Activated CD8-positive, alpha-beta memory T cell treated with anti-CD3 and anti-CD28 coated beads for 24 hours (primary cell): ENCODE measurements at places on chromosomes 7 and 10.

DNA sequence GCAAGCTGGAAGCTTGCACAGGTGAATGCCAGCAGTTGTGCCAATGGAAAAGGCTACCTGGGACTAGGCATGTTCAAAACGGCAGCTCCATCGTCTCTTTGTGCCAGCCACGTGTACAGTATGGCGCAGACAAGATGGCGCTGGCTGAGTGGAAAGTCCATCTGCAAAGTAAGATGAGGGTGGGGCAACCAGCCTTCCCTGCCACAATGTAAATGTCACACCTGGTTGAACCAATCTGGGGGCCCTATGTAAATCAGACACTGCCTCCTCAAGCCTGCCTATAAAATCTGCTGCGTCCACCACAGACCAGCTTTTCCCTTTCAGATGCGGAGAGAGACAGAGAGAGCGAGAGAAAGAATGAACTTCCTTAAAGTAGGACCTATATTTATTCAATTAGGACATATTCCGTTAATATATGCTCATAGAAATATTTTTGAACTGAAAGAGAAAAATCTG is 18.5 kb upstream of the C7orf33 start:
- no peak for DNase-seq

DNA sequence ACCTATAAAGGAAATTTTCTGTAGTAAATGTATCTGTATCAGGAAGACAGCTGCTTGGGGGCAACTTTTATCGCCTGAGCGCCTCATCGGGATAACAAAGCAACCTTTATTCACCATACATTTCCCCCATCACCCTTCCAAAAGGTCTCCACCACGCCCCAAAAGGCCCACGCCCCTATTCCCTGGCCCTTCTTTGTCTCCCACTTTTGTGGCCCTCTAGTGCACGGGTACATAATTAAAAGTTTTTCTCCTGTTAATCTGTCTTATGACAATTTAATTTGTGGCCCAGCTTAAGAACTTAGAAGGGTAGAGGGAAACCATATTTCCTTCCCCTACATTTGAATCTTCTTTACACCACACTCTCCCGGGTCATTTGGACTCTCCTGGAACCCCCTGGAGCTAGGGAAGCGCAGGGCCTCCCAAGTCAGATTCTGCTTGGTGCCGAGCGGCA is 625 bp downstream of the RP9 start:
- DNase-seq, result no peak

DNA sequence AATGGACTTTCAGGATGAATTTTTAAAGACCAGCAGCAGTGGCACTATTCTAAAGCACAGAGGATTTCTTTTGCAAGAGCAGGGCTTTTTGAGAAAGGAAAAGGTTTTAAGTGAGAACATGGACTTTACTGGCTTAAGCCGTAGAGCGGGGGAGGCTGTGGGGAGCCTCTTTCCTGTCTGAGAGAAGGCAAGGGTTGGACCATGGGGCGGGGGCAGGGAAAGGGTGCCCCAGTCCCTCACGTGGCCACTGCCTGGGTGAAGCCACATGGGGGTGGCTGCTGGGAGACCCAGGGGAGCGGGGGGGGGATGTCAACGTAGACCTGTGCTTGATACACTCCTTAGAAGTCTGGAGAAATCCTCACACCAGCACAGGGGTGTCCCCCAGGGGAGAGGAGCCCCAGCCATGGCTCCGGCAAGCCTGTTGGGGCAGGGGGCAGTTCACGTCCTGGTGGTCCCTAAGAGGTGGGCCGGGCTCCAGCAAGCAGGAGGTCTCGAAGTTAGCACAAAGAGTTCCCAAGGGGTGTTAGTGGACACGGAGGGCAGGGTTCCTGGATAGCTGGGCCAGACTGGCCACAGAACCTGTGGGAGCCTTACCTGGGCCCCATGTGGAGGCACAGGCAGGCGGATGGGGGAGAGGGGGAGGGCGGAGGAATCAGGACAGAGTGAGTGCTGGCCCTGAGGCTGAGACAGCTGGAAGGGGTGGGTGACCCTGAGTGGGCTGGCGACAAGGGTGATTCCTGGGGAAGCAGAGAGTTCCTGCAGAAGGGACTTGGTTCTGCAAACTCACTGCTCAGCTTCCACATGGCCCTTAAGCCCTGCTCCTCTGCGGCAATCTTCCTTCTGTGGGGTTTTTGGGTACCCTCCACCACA is 36.9 kb upstream of the ELFN1 start:
- DNase-seq, result no peak

GRCh38 chr10:36048236-36048635 is 406.1 kb upstream of the FZD8 start:
- no peak for DNase-seq

GRCh38 chr7:70178787-70179186 is 580.5 kb downstream of the AUTS2 start:
- no peak for DNase-seq

DNA sequence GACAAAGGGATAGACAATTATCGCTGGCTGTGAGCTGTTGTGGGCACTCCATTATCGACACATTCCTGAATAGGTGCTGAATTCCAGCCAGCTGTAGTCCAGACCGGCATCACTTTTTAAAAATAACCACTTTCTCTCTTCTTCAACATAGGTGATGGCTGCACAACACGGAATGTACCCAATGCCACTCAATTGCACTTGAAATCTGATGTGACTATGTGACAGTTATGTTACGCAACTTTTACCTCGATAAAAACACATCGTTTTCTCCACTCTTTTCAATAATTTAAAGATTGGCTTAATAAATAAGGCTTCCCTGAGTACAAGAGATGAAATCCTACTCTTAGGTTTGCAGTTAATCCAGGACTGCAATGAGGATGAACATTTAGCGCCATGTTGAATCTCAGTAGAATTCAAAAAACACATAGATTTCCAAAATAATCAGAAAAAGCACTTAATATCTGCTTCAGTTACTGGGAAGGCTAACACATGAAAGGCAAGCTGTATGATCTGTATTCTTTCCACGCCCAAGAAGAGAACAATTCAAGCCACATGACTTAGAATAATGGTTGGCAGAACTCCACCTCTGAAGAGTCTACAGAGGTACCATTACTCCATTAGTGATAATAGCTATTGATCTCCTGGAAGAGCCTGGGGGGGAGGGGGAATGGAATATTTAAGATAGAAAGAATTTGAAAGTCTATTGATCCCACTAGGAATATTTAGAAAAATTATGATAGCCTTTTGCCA is 3.6 kb downstream of the YWHAG start:
- DNase-seq, result no peak

GRCh38 chr10:1148855-1149605 is 92.8 kb downstream of the WDR37 start:
- peak; percentile 30 for DNase-seq

DNA sequence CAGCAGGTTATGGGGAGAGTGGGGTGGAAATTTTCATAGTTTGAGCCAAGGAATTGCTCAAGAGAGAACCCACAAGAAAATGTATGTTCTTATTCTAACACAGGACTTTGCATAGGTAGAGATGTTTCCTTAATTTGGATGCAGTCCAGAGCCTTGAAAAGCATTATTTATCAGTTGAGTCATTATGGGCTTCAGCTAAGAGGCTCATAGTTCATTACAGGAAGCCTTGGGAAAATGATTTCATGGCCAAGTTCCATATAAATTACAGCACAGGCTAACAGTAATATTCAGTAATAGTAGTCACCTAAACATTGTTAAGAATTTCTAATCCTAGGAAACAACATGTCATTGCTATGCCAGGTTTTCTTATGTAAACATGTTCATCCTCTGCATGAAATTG is 131.1 kb upstream of the PTPRZ1 start:
- DNase-seq, result no peak

- no peak for DNase-seq
Measured at GRCh38 chr10:83075016-83075814, 1064.1 kb upstream of the GHITM start.

DNA sequence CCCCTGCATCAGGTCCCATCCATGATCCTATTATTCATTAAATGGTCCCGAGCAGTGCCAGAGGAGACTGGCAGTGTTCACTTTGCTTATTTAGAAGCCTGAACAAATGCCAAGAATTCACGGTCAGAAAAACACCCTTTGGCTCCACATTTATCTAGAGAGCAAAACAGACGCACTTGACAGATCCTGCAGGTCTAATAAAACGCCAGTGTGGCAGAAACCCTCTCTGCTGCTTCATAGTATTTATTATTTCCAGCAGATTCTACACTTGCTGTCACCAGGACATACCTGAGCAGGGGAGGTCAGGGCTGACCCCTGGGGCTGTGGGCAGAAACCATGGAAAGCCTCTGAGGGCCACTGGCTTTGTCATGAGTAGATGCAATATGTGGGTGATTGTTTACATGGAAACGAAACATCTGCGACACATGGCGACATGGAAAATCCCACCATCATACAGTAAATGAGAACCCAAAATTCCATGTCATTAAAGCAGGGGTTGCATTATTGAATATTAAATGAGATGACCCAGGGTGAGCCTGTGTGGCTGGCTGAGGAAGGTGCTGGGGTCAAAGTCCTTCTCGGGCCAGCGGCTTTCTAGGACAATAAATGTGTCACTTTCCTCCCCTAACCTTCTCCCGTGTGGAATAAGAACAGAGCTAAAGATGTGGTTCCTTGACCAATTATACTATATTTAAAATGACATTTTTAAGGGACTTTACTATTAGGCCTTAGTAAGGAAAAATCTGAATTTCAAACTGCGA is 205.9 kb upstream of the SVIL start:
- no peak for DNase-seq

- no peak for DNase-seq
Measured at GRCh38 chr10:115814542-115814941, 458.5 kb downstream of the GFRA1 start.

- no peak for DNase-seq
Measured at GRCh38 chr7:33909755-33910154, 4.4 kb downstream of the BMPER start.

DNA sequence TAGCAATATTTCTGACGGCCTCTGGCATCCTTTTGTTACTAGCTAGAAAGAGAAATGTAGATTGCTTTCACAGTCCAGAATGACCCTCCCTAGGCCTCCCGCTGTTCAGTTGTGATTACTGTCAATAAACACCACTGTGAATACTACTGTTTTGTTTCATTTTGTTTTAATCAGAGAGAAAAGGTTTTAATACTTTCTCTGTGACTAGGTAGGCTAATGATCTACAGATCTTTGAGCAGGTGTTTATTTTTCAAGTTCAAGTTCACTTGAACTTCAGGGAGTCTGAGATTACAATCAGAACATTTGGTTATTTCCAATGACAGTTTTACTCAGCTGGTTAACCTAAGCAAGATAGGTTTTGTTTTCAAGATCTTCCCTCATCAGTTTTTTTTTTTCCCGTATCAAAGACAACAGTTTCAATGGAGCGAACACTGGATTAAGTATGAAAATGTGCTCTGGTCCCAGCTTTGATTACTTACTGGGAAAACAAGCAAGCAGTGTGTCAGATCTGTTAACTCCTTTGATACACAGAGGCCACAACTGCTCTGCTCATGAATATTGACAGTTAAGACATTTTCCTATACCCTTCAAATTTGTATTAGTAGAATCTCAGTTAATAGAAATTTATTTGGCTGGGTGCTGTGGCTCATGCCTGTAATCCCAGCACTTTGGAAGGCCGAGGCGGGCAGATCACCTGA is 34.8 kb downstream of the VKORC1L1 start:
- no peak for DNase-seq

GRCh38 chr10:15595260-15595659 is 124.5 kb downstream of the ITGA8 start:
- no peak for DNase-seq

GRCh38 chr10:63819753-63820329 is 298.6 kb downstream of the REEP3 start:
- no peak for DNase-seq

GRCh38 chr7:133739817-133740216 is 387.3 kb upstream of the LRGUK start:
- DNase-seq, result no peak
